Ecto neural progenitor cell (in vitro differentiated cells): ENCODE measurements at places on chromosomes 3 and 15.
A peak's percentile ranks its signal among the peaks of the same experiment; 100 is the strongest.

GRCh38 chr3:129060276-129061022 lies at the start of gene GP9:
Gene GP9, plus strand, starts transcription at chr3:129060779. Its CDS starts 961 bp downstream, at chr3:129061740.
- DNase-seq, result no peak

DNA sequence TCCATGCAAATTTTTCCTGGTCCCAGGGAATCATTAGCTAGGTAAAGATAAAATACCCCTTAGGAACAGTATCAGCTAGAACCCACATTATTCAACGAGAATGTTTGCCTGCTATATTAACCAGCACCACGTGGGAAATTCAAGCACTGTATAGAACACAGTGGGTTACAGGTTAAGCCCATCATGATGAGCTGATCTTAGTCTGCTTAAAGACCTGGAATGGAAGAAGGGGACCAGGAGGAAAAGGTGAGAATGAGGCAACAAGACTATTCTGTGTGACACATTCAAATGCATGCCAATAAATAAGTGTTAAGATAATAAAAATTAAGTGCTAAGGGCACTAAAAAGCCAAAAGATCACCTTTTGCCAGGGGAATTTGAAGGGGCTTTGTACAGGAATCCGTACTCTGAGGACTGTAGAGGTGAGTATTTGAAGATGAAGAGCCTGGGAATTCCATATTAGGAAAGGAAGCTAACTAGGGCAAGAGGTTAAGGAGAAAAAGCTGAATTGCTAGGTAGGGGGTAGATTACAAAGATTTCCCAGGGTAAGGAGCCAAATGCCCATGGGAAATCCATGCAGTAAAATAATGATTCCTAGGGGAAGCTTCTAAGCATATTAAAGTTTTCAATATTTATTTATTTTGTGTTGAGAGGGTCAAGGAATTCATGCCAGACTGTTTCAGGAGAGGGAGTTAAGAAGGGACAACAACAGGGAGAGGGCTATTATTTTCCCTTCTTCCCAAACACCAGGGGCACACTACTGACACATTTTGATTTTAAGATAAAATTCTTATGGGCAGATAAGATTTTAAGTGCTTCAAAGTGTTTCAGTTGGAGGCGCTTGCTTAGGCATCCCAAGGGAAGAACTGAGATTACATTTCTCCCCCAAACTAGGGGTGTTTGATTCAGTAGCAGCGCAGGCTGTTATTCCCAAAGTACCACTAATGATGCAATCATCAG lies 2.3 kb upstream of the MED12L start:
- peak; percentile 14 for DNase-seq

GRCh38 chr3:57184526-57184925 lies 15.3 kb downstream of the HESX1 start:
- DNase-seq, result no peak

DNA sequence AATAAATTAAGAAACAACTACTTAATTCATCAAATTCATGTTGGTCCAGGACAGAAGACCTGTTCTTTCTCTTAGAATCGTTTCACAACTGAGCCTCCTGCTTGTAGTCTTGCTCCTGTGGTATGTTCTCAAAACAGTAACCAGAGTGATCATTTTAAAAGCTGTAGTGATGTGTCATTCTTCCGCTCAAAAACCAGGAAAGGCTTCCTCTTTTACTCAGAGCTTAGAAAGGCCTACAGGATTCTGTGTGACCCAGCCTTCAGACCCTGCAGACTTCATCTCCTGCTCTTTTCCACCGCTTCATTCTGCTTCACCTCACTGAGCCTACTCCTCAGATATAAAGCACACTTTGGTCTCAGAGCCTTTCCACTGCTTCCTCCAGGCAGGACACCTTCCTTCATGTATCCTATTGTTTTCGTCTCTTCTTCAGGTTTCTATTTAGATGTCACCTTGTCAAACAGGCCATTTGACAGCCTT lies 22.7 kb downstream of the ST6GAL1 start:
- no peak for DNase-seq

DNA sequence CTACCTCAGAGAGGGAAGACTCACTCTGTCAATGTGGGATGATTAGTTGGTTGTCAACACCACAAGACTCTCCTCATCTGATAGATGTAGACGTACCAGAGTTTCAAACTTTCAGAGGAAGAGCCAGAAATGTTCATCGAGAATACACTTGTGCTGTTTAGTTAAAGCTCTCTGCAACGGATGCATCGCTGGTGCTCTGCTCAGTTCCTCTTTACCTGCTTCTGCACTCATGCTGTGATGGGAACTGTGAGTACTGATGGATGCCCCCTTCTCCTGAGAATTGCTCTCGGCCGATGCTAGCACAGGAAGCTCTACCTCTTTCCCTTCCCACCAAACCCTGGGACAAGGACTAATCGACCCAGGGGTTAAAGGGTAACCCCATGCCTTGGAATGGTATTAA lies 51.8 kb upstream of the CCDC54 start:
- DNase-seq, result no peak

- no peak for DNase-seq
Observed at GRCh38 chr3:55804170-55805095, 317.3 kb upstream of the WNT5A start.

DNA sequence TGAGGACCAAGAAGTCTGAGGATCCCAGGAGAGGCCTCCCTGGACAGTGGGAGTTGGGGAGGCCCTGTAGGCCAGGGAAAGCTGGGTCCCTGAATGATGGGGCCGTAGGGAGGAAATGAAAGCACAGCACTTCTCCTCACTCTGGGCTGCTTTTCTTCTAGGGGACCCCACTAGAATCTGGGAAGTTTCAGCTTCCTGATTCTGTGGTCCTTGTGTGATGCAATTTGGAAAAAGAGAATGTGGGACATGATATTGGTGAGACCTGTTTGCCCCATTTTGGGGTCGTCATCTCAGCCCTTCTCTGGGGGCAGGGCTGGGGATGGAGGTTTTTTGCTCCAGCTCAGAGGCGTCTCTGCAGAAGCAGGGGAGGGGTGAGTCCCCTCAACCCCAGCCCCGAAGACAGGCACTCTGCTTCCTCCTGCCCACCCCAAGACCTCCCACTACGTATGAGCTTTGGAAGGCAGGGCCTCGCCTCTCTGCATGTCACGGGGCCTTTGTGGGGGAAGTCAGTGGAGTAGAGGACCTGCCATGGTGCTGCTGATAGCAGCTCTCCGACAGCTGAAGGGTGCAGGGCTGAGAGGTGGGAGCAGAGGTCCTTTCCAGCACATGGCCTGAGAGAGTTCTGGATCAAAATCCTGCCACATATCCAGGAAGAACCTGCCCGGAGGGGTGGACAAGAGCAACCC lies 1.5 kb upstream of the SNX22 start:
- no peak for DNase-seq

DNA sequence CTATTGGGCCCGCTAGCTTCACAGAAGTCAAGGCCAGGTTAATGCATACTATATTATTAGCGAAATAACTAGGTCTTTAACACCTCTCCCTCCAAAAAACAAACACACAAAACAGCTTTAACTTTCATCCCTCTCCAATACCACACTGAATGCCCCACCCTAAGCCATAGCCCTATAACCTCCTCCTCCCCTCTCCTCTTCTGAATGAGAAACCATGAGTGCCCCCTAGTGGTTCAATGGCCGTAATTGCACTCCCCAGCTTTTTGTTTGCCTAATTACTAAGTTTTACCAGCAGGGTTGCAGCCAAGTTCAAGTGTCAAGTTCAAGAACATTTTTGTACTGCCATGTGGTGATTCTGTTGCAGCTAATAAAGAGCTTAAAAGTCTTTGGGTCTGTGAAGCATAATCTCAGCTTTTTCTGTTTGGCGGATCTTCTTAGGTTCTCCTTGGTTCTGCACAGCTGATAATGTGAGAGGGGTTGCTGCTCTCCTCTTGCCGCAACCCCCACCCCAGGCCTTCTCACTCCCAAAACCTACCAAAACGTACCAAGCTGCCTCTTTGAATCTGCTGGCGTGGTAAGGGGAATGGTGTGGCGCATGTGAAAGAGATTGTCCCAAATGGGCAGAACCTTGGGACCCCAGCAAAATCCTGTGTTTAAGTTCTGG lies 57.9 kb downstream of the RPL22L1 start:
- DNase-seq, result peak; percentile 73

DNA sequence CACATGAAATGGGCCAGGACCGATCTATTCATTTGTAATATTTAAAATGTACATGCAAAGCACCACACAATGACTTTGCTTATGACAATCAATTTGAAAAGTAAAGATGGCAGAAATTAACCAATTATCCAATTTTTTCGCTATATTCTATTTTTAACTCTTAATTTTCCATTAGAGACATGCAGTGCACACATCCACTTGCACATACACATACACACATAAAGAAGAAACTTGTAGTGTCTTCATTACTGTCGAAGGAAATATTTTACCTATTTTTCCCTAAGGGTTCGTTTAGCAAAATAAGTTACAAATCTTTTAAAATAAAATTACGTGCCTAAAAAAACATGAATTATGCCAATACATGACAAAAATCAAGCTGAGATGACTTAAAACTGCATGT lies 194.3 kb upstream of the MDFIC2 start:
- no peak for DNase-seq

DNA sequence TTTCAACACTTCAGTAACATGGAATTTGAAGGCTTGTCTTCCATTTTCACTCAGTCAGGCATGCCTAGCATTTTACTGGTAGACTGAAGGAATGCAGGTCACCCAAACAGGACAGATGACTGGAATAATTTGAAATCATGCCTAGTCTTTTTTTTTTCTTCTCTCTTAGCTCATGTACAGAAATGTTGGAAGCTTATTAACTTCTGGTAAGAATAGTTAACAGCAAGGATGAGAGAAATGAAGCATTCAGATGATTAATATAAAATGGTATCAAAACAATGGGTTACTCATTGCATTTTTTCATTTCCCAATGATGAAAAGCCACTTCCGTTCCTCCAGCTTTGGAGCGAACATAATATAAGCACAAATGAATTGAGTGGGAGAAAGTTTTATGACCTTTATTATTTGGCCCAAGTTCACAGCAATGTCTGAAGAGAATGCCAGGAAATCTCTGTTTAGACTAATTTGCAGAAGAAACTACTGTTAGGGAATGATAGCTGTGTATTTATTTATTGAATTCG lies 431.6 kb upstream of the RASGRP1 start:
- DNase-seq, result no peak

- no peak for DNase-seq
Observed at GRCh38 chr3:15602146-15602536, 596 bp downstream of the BTD start.

DNA sequence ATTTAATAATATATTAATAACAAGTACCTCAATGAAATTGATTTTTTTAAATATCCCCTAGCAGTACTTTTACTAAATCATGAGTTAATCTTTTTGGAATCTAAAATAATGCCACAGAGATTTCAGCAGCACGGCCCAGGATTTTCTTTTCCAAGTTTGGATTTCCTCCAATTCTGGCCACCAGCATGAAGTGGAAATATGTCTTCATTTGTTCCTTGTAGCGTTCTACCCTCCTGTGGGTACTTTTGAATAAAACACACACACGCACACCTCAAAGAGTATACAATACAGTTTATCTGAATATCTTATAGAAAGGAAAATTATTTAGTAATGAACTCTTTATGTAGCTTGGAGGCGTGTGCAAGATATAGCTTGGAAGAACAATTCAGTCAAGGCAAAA lies 125.1 kb upstream of the STT3B start:
- no peak for DNase-seq

GRCh38 chr15:63495780-63496488 lies 8.5 kb upstream of the USP3 start:
- DNase-seq, result no peak

- no peak for DNase-seq
Observed at GRCh38 chr3:172859041-172859440, 108.5 kb downstream of the ECT2 start.

GRCh38 chr3:128316481-128316891 lies 150.2 kb downstream of the DNAJB8 start:
- peak; percentile 36 for DNase-seq

DNA sequence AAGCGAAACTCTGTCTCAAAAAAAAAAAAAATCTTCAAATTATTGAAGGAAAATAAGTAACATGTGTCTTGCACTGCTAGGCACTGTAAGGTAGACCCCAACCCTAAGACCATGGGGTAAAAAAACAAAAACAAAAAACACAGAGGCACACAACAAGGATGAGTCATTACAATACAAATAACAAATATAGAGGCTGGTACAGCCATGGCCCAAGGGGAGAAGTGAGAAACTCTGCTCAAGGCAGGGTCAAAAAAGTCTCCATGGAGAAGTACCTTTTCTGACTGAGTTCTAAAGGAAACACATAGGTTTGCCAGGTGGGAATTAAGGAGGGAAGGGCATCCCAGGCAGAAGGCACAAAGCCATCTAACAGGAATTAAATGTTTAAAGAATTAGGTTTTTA lies 54.5 kb downstream of the TOP2B start:
- DNase-seq, result no peak

DNA sequence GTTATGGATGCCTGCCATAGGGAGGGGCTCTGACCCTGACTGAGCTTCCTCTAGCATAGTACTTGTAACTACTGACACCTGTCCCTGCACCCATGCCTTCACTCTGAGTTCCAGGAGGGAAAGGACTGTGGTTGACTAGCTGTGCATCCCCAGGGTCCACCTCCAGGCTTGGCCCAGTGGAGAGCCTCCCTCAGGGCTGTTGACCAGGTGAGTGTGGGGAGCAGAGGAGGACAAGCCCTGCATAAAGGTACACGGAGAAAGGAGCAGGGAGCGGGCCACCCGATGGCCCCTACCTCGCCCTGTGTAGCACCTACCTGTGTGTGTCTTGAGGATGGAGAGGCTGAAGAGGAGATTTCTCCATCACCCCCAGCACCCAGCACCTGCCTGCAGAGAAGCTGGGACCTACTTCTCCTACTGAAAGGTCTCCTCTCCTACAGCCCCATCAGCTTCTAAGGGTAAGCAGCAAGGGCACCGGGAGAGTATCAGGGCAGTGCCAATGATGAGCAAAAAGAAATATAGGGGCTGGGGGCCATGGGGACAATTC lies 6.7 kb upstream of the LTF start:
- DNase-seq, result peak; percentile 27

DNA sequence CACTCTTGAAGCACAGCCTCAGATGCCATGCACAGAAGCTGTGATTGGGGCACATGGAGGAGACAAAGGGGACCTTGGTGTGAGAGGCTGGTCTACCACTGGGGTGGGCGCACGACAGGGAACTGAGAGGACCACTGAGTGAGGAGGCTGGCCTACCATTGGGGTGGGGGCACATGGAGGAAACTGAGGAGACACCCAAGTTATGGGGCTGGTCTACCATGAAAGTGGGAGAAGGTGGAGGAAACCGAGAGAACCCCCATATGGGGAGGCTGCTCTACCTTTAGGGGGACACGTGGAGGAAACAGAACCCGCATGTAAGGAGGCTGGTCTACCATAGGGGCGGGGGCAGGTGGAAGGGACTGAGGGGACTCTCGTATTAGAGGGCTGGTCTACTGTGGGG lies 153.4 kb downstream of the FBLN2 start:
- DNase-seq, result peak; percentile 20

GRCh38 chr3:193499136-193499770 lies 55.4 kb downstream of the ATP13A4 start:
- no peak for DNase-seq

GRCh38 chr3:134832585-134832984 lies 37.5 kb downstream of the EPHB1 start:
- DNase-seq, result no peak

DNA sequence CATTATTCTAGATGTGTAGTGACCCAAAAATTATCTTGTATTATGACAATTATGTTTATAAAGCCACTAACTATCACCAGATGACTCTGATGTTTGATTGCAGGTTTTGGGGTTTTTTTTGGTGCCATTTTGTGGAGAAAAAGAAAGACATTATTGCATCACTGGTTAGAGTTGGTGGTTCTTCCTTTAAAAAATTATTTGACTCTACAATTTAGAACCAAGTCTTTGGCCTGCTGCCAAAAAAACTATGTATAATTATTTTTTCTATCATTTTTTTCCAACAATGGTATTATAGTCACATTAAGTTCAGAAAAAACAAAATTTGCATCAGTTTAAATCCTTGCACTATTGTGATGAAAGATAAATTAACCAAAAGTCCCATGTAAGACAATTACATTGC lies 258.6 kb upstream of the GRM7 start:
- no peak for DNase-seq
